ENCODE measurements at places on chromosomes 7 and 10.

GRCh38 chr10:17504547-17505245 lies 50.3 kb upstream of the ST8SIA6 start:
- no peak for DNase-seq

GRCh38 chr10:50622706-50623662 lies 772 bp downstream of the SGMS1 start:
- peak; percentile 55 for DNase-seq

GRCh38 chr10:129369566-129369965 lies 97.5 kb upstream of the MGMT start:
- DNase-seq: no peak

DNA sequence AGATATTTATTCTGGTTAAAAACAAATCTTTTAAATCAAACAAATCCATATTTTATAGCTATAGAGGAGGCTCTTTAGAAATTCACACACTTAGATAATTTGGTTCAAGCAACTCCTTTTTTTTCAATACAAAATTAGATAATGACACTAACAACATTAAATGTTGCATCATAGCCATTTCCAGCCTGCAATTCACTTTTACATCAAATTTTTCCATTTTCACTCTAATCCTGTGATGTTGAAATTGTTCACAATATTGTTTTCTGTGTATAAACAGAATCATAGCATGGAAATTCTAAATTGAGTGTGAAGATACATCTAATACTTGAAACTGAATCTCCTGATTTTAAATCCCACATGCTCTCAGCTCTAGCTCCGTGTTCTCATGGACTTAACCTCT lies 482.6 kb downstream of the INHBA start:
- DNase-seq: no peak

- no peak for DNase-seq
These were observed 101.5 kb downstream of the RNF216 start for GRCh38 chr7:5679813-5680473.

DNA sequence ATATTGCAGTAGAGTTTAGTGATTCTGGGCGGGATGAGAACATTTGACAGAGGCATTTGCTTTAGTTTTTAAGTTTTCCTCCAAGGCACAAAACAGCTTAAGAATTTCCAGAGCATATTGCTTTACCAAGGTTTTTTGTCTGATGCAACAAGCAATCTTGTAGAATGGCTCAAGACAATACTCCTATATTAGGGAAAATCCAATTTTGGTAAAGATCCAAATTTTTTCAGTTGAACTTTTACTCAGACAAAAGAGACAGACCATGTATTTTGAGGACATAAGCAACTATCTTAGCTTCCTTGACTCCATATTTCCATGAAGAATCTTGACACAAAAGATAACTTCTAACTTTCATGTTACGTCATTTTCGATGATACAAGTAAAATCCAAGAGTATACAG lies 92.3 kb upstream of the NANOS1 start:
- no peak for DNase-seq

DNA sequence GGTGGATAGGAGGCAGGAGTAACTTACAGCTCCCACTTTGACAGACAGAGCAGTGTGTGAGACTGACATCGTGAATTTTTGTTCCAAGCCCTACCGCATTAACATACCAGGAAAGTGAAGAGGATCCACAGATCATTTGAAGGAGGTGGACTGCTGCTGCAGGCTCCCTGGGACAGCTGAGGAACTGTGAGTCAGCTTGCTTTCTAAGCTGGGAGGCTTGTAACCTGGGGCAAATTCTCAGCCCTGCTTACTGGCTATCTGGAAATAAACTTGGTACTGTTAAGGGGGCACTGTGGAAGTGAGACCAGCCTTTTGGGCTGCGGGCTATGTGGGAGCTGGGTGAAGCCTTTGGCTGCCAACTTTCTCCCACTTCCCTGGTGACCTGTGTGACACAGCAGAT lies 1202.5 kb downstream of the DNAJB9 start:
- DNase-seq: no peak

GRCh38 chr7:732556-732955 lies 5.5 kb upstream of the PRKAR1B start:
- DNase-seq: no peak

DNA sequence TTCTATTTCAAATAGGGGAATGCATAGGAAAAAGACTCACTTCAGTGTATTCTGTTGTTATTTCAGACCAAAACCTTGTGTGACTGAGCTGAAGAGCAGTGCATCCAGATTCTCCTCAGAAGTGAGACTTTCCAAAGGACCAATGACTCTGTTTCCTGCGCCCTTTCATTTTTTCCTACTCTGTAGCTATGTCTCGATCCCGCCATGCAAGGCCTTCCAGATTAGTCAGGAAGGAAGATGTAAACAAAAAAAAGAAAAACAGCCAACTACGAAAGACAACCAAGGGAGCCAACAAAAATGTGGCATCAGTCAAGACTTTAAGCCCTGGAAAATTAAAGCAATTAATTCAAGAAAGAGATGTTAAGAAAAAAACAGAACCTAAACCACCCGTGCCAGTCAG lies 12.0 kb downstream of the TET1 start:
- no peak for DNase-seq

- DNase-seq: no peak
These were observed 9.7 kb downstream of the BAMBI start for GRCh38 chr10:28686835-28687682.

- DNase-seq: no peak
These were observed 135.9 kb downstream of the HIBADH start for GRCh38 chr7:27526611-27527347.

GRCh38 chr7:96508371-96508770 lies 186.5 kb upstream of the SLC25A13 start:
- peak; percentile 15 for DNase-seq

GRCh38 chr10:133379152-133379800 lies at the start of gene PAOX:
PAOX (plus strand) TSS chr10:133379262; CDS start chr10:133379317, 55 bp downstream.
- DNase-seq: peak; percentile 54

GRCh38 chr7:144384555-144385245 lies 18.8 kb downstream of the NOBOX start:
- DNase-seq: no peak

GRCh38 chr10:33224251-33224965 lies 110.1 kb downstream of the NRP1 start:
- no peak for DNase-seq

DNA sequence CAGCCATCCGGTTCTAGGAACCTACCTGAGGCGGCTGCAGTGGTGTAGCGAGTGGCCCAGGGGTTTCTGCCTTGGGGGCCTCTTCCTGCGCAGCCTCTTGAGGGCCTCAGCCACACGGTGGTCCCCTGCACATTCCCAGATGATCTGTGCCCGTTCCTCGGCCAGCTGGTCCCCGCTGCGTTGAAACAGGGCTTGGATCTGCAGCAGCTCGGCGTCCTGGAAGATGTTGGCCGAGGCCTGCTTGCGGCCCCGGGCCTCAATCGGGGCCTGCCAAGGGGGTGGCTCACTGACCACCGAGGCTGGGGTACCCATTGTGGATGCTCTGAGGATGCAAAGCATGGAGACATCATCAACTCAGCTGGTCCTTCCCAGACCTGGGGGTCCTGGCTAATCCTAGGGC lies 7.4 kb downstream of the AVPI1 start:
- DNase-seq: no peak

DNA sequence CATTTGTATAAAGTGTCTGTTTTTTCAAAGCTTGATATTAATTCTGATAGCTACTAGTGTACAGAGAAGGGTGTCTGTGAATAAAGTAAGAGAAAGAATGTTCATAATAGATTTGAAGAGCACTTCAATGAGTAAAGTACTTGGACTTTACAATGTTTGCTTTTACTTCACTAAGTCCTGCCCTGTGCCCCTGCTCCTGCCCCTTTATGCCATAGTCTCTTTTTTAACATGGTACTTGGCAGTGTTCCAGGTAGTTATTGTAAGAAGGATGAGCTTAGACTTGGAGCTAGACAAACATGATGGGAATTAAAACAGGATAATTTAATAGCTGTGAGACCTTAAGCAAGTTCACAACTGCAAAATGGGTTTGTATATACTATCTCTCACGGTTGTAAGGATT lies 41.0 kb downstream of the ZEB1 start:
- peak; percentile 18 for DNase-seq

DNA sequence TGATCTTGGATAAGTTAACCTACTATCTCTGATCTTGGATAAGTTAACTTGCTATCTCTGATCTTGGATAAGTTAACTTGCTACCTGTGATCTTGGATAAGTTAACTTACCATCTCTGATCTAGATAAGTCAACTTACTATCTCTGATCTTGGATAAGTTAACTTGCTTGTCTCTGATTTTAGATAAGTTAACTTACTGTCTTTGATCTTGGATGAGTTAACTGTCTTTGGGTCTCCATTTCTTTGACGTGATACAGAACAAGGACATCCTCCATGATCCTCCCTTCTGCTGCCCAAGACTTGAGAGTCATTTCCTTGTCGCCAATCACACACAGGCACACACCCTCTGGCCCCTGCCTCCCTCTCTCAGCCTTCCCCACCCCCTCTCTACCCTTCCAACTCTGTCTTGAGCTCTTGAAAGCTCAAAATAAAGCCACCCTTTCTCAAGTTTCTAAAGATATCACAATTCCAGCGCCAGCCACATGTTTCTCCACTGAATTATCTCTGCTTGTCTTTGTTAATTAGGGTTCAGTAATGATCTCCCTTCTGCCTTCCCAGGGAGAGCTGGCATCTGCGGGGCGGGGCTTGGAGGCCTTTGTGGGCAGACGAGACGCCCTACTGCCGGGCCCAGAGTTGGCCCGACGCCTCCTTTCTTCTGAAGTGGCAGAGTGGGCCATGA lies 85.1 kb upstream of the GTF2I start:
- DNase-seq: peak; percentile 88

GRCh38 chr10:79223091-79224048 lies 123.9 kb upstream of the PPIF start:
- no peak for DNase-seq

- no peak for DNase-seq
These were observed 136.1 kb downstream of the HECW1 start for GRCh38 chr7:43248553-43248952.

- DNase-seq: no peak
These were observed 119.7 kb downstream of the JMJD1C start for GRCh38 chr10:63346015-63346441.

DNA sequence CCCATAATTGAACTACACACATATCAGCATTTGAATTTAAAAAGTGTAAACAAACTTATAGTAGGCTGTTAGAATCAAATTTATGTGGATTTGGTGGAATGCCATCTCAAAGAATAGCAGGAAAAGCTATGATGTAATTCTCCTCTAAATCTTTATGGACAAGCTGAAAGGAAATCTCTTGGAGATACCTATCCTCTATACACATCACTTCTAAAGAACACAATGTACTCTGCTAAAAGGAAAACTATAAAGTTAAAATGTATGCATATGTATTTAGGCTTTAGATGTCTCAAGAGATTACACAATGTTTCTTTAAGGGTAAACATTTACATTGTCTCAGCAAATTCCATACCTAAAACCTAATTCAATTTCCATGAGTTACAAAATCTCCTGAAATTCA lies 323.3 kb downstream of the CRPPA start:
- DNase-seq: no peak

DNA sequence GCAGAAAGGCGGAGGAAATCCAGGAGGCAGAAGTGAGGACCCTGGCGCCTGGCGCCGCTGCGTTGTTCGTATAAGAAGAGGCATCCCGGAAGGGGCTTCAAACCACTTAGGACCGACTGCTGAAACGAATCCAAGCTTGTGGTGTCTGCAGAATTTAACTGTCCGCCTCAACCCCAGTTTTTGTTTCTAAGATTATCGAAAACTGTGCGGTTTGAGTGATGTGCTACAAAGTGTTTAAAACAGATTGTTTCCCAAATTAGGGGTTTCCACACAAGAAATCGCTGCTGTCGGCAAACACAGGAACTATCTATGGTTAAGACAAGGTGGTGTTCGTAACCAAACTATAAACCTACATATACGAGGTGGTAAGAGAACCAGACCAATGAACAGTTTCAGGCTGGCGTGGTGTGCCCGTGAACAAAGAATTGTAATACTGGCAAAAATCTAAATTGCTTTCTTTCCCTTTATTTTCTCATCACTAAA lies 835 bp upstream of the DGKI start:
- DNase-seq: peak; percentile 10

DNA sequence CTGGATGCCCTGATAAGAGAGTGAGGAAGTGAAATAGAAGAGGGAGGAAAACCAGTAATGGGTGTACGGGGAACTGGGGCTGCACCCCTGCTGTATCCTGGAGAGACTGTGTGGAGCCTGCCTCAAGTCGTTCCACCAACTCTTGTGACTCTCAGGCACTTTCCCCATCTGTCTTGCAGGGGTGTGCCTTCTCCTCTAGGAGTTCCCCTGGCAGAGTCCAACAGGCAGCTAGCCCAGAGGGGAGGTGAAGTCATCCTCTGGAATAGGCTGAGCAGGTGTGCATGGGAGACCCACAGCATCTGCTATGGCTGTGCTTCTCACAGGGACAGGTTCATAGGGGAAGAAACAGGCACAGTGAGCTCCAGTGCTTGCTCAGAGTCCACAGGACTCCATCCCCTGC lies 46.8 kb downstream of the WIPF3 start:
- DNase-seq: no peak

DNA sequence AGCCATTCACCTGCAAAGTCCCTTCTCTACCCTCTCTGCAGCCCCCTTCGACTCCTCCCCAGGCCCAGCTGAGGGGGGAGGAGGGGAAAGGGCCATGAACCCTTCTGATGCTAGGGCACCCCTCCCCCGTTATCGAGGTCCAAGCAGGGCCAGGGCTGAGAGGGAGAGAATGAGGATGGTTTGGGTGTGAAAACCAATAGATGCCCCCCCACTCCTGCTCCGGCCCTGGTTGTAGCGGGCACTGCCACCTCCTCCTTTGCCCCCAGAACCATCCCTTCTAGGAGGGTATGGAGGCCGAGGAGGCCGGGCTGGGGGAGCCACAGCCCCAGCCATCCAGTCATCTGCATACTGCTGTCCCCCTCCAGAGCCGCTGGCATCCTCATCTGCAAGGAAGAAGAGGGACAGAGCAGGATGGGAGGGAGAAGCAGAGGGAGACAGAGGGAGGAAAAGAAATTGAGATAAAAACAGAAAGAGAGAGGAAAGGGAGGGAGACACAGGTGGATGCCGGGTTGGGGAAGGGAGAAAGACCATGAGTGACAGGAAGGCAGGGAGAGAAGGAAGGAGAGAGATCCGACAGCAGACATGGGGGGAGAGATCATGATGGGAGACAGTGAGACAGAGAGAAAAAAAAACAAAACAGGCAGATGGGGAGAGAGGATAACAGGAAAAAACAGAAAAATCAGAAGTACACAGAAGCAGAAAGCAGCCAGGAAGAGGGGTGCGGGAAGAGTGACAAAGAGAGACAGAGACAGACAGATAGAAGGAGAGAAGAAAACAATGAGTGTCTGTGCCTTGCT lies 1.9 kb upstream of the GAL3ST4 start:
- DNase-seq: no peak

DNA sequence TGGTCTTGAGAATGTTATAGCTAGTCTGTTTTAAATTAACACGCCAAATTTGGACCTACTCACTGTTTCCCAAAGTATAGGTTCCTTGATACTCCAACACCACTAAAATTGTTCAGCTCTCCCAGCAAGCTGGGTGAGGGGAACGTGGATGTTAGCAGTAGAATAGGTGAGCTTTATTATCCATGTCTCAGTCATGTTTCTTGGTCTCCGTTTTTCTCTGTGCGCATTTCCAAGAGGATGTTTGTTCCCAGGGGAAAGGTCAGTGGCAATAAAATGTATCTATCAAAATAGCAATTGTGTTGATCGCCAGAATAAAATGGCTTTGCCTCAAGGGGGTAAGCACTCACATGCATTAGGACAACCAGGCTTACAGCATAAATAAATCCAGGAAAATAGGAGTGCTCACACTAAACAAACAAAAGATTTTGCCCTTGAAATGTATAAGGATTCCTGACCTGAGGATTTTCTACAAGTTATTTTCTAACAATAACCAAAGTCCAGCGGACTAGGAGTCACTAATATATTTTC lies 187.0 kb upstream of the C7orf33 start:
- DNase-seq: no peak
